GM20000 (cell line): ENCODE measurements at places on chromosomes 13 and 19.
A peak's percentile ranks its signal among the peaks of the same experiment; 100 is the strongest.

GRCh38 chr13:54185101-54185500 is 1156.5 kb downstream of the OLFM4 start:
- DNase-seq = no peak

GRCh38 chr13:107516517-107516916 is 698.8 kb downstream of the LIG4 start:
- DNase-seq = no peak

GRCh38 chr13:30835442-30835841 is 70.6 kb upstream of the MEDAG start:
- no peak for DNase-seq

DNA sequence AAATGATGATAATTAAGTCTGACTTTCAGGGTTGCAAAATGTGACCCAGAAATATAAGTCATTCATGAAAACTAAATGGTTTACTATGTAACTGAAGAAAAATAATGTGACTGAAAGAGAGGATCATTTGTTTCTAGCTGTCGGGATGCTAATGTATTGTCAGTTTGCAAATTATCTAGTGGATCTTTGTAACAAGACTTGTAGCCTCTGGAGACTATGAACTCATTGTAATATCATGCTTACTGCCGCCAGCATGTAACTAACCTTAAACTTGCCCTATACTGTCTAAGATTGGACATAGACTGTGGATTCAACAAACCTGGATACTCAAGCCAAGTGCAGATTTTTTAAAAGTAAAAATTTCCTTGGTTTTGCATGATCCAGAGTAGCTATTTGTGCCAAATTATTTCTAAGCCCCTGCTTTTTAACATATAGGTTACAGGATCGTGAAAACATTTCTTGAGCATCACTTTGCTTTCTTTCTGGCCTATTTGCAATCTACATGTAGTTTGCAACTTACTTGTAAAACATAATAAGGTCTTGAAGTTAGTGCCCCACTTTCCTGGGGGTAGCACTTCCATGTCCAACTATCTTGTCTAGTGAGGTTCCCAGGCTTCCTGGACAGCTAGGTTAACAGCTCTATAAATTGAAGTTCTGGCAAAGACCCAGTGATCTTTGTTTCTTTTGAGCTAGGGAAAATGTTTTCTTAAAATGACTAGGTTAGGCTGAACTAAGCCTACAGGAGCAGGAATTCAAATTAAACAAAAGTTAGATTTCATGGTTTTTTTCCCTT is 3.3 kb upstream of the POSTN start:
- no peak for DNase-seq

GRCh38 chr19:48734625-48735024 is 5.8 kb downstream of the RASIP1 start:
- DNase-seq = no peak

DNA sequence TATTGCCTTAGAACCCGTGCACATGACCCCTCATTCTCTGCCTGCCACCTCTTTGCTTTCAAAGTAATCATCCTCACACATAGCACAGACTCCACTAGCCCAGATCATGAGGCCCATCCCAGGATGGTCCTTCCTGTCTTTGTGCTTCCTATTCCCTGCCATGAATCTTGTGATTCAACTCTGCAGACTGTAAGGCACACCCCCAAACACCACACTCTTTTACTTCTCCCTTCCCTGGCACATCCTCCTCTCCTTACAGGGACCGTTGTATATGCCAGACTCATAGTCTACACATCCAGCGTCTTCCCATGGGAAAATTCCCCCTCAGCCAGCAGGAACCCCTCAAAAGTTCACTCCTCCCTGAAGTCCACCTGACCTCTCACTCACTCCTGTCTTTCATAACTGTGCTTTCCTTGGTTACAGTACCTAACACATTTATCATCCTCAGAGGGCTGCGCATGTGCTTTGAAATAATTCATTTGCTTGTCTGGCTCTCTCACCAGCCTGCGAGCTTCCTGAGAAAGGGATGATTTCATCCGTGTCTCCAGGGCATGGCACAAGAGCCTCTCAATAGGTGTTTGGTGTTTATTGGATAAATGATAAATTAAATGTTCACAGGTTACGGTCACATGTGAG is 26.8 kb upstream of the LRCH1 start:
- DNase-seq = no peak

DNA sequence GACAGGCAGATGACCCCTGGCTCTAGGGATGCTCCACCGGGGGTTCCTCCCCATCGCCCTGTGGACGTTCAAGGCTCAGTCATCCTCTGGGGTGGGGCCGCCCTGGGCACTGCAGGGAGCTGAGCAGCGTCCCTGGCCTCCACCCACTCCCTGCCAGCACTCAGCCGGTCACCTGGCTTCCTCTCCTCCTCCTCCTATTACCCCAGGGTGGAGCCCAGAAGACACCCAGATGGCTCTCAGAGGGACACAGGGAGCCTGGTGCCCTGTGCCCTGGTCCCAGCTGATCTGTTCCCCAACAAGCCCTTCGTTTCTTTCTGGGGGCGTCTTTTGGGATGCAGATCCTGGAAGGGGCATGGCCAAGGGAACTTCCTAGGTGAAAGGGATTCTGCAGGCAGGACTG is 3.7 kb upstream of the MKNK2 start:
- DNase-seq = no peak

DNA sequence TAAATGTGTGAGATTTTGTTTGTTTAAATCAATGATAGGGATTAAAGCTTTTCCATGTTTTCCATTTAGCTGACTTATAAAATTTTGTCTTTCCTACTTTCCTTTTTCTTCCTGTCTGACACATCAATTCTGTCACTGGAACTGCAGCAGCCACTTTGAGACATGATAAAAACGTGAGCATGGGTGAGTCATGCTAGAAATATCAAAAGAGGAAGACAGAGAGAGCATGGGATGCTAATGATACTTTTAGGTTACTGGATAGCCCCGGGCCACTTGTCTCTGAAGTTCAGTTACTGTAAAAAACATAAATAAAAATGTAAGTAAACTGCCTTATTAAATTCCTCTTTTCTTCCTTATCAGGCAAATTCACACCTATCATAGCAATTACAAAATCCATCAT is 1332.0 kb upstream of the PCDH20 start:
- DNase-seq = no peak

- no peak for DNase-seq
These were observed 207.3 kb downstream of the TEX29 start for GRCh38 chr13:111527614-111528229.

DNA sequence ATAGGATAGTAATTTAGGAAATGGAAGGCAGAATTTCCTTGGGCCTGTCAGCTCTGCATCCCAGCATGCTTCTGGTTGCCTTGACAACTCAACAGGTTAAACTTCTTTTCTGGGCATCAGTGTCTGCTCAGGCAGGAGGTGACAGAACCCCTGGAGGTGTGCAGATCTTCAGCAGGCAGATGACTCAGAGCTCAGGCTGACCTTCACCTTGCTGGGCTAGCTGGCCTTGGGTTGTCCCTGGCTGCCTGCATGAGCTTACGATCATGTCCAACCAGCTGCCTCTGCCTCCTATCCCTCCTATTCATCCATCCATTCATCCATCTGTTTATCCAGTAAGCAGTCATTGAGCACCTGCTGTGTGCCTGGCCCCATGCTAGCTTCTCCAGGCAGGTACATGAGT is 81.2 kb upstream of the KCTD15 start:
- no peak for DNase-seq

DNA sequence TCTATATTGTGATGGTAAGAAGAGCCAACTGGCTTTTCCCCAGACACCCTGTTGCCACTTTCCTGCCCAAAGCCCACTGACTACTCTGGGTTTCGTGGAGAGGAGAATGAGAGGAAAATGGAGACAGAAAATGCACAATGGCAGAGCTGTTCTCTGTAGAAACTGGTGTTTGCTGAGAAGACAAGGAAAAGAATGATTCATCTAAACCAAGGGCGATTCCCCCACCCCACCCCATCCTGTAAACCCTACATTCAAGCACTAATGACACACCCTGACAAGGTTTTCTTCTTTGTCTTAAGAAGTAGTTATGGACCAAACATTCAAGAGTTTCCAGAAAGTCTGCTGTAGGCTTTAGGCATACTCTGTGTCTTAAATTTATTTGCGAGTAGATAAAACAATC is 68.8 kb downstream of the DOCK9 start:
- no peak for DNase-seq

GRCh38 chr19:4676955-4677731 is 7.0 kb upstream of the MYDGF start:
- DNase-seq = peak; percentile 59

DNA sequence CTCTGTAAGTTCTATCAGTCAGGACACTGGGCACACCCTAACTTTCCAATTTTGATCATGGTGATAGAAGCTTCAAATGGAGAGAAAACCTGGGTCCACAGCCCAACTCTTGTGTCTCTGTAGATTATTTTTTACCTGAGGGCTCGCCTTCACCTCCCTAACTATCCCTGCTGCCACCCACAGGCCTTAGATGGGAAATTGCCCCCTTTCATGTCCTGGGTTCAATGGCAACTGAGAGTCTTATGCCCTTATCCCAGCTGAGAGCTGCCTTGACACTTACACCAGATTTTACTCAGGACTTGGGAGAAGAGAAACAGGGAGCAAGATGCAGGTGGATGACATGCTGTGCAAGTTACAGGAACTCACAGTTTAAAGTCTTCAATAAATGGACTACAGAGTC is 81.7 kb downstream of the RAP2A start:
- DNase-seq = no peak

GRCh38 chr19:48271531-48272151 is 1.8 kb downstream of the ZNF114 start:
- DNase-seq = peak; percentile 68

DNA sequence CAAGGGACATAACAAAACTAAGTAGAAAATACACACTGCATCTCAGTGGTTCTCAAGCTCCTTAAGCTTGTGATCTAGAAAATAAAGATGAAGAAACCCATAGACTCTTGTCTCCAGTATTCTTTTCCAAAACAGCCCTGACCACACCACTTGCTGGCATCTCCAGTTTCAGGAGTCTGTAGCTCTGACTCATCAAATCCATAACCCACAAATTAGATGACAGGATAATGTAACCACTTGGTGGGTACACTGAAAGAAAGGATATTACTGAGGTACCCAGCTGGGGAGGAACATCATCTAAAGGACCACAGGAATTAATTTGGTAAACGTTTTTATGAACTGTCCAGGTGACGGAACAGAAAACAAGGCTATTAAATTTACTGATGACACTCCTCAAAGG is 214.7 kb downstream of the VWA8 start:
- no peak for DNase-seq

- DNase-seq = peak; percentile 99
These were observed at the start of gene CRTC1 for GRCh38 chr19:18683109-18683957. Gene CRTC1 (plus strand): TSS chr19:18683680. CDS start chr19:18683703, 23 bp downstream.

DNA sequence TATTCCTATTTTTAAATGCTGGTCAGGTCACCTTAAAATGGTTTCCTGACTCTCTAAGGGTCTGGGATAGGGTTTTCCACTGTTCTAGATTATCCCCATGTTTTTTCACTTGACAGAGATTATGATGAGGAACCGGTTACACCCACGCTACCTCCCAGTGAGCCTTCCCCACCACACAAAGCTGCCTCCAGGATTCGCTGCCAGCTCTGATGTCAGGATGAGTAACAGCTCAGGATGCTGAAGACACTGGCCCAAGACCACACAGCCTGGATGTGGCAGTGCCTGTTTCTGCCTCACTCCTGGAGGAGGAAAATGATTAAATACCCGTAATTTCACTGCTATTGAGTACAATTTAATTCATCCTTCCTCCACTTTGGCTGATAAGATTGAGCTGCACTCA is 22.9 kb downstream of the ZNF114 start:
- no peak for DNase-seq

DNA sequence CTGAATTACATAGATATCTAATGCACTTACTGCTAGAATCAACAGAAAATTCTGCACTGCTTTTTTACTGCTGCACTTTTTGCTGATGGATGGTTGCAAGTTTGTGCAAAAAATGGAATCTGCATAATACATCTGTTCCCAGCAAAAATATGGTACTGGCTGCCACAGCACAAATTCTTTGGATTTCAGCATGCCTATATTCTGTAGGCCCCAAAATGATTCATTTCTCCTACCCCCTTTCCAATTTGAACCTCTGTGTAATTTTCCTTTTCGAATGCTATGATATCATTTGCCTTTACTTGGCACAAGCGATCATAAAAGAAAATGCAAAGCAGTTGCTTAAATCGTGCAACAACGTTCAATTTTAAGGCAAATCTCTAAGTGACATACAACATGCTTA is 524.2 kb upstream of the NBEA start:
- DNase-seq = no peak

- no peak for DNase-seq
These were observed 150.1 kb upstream of the TSC22D1 start for GRCh38 chr13:44726214-44726613.

- peak; percentile 14 for DNase-seq
These were observed 242.2 kb upstream of the EDNRB start for GRCh38 chr13:78160793-78161192.

- peak; percentile 71 for DNase-seq
These were observed 1.6 kb downstream of the P2RY11 start for GRCh38 chr19:10112895-10113591.

- DNase-seq = peak; percentile 13
These were observed 12.7 kb downstream of the SUGT1 start for GRCh38 chr13:52665325-52665724.

GRCh38 chr13:40813667-40814454 is 24.4 kb downstream of the SLC25A15 start:
- DNase-seq = peak; percentile 49

- no peak for DNase-seq
These were observed 21.7 kb upstream of the SCEL start for GRCh38 chr13:77513719-77514335.

DNA sequence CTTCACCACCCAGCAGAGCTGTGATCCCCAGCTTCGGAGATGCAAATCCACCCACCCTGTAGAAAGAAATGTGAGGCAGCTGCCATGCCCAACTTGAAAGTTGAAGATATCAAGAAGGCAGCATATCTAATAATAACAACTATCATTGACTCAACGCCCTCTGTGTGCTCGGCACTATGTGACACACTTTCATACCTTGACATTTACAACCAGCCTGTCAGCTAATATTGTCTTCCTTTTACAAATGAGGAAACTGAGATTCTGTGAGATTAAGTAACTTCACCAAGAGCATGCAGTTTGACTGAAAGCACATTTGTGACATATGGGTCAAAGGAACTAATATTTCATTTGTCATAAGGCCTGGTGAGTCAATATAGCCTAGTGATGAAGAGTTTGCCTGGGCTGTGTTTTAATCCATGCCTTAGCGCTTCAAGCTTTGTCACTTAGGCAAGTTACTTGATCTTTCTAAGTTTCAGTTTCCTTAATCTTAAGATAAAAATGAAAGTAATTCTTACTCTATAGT is 137.0 kb downstream of the FLT1 start:
- DNase-seq = no peak

GRCh38 chr19:34243876-34244578 is 10.3 kb upstream of the GARRE1 start:
- DNase-seq = no peak

DNA sequence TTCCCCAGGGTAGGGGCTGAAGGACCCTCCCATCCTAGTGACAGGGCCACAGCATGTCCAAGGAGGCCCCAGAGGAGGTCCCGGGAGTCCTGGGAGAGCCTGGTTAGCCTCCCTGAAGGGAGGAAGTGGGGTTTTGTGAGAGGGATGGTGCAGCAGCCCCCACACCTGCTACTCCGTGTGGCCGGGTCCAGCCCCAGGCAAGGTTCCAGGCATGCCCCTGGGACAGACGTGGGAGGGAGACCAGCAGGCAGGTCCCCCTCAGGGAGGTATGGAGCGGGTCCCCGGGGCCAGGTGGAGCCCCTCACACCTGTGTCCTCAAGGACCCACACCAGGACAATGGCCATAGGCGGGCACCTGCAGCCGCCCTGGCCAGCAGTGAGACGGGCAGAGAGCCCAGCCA is 1.9 kb upstream of the F7 start:
- no peak for DNase-seq
